MM.1S (cell line): ENCODE measurements at places on chromosomes 7 and 10.

DNA sequence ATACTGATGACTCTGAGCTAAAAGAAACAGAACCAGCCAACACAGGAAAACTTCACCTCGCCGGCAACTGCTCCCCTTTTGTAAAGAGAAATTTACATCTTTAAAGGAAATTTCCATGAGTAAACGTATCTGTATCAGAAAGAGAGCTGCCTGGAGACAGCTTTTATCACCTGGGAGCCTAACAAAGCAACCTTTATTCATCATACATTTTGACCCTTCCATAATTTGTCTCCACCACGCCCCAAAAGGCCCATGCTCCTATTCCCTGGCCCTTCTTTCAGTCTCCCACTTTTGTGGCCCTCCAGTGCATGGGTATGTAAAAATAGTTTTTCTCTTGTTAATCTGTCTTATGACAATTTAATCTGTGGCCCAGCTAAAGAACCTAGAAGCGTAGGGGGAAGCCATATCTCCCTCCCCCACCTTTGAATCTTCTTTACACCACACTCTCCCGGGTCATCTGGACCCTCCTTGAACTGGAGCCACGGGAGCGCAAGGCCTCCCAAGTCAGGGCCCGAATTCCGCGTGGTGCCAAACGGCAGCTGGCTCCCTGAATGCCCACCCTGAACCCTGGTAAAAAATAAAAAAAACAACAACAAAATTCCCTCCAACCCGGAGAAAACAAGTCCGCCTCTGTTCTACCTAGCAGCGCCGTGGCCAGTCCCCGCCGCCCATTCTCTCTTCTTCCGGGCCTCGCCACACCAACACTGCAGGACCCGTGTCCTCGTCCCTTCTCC is 15.4 kb upstream of the FKBP9 start:
- DNase-seq, result no peak
- H3K4me3 ChIP-seq, result peak overlapping the region; percentile 64
- H3K27me3 ChIP-seq, result no peaks in the 10 kb centered on the region
- H3K36me3 ChIP-seq, result no peaks in the 10 kb centered on the region

- H3K36me3 ChIP-seq, result no peaks in the 10 kb centered on the region
- no peaks in the 10 kb centered on the region for H3K4me1 ChIP-seq
- no peak overlapping the region for H3K4me3 ChIP-seq
- no peak overlapping the region for H3K27ac ChIP-seq
- DNase-seq, result no peak
Measured at GRCh38 chr10:78783753-78784152, 285.0 kb upstream of the ZMIZ1 start.

DNA sequence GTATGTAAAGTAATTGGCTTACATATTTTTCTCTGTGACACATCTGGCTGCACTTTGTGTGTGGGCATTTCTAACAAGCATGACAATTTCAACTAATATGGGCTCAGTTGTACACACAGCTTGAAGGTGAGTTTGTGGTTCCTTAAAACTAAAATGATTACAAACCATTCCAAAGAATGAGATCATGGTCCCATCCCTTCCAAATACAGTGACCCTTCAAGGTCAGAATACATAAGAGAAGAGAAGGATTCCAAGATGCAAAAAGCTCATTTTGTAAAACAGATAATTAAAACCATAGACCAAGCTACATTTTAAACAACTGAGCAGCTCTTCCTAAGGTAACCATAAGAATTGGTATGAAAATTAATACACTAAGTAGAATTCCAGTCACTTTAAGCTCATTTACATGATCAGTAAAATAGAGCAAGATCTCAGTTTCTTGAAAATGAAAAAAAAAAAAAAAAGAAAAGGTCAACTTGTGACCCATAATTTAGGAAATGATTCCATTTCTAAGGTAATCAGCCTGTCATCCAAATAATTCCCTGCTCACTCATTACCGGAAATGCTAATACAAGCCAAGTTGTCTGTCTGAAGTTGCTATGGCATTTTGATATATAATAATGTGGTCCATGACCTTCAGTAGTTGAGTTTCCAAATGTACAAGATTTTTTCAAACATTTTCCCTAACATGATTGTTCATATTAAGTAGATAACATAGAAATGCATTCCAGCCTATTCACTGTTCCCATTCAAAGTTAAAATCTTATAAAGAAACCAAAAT is 688.5 kb downstream of the PARD3 start:
- no peak overlapping the region for H3K4me3 ChIP-seq
- H3K27ac ChIP-seq, result no peak overlapping the region
- DNase-seq, result no peak
- no peaks in the 10 kb centered on the region for H3K27me3 ChIP-seq

GRCh38 chr10:48496831-48497779 is 107.8 kb downstream of the ARHGAP22 start:
- no peaks in the 10 kb centered on the region for H3K27me3 ChIP-seq
- H3K4me3 ChIP-seq, result no peak overlapping the region
- H3K4me1 ChIP-seq, result peaks cover 17% of the 10 kb centered on the region
- no peak overlapping the region for H3K27ac ChIP-seq

- no peaks in the 10 kb centered on the region for H3K36me3 ChIP-seq
- H3K27ac ChIP-seq, result no peak overlapping the region
Measured at GRCh38 chr7:32115831-32116230, 45.6 kb upstream of the PDE1C start.

DNA sequence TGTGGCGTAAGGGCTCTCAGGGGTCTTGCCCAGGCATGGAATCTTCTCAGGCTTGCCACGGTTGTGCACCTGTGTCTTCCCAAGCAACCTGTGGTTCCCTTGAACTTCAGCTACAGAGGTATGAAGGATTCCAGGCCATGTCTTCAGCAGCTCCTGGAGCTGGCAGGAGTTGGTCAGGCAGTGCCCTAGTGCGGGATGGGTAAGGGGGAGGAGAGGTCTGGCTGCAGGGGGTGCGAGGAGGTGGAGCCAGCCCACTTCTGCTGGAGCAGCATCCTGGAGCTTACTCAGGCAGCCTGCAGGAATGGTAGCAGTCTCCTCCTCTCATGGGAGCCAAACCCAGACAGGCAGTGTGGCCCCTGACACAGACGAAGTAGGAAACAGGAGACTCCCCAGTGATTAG is 3.8 kb upstream of the TRIL start:
- DNase-seq, result no peak
- H3K4me3 ChIP-seq, result no peak overlapping the region
- H3K36me3 ChIP-seq, result no peaks in the 10 kb centered on the region

DNA sequence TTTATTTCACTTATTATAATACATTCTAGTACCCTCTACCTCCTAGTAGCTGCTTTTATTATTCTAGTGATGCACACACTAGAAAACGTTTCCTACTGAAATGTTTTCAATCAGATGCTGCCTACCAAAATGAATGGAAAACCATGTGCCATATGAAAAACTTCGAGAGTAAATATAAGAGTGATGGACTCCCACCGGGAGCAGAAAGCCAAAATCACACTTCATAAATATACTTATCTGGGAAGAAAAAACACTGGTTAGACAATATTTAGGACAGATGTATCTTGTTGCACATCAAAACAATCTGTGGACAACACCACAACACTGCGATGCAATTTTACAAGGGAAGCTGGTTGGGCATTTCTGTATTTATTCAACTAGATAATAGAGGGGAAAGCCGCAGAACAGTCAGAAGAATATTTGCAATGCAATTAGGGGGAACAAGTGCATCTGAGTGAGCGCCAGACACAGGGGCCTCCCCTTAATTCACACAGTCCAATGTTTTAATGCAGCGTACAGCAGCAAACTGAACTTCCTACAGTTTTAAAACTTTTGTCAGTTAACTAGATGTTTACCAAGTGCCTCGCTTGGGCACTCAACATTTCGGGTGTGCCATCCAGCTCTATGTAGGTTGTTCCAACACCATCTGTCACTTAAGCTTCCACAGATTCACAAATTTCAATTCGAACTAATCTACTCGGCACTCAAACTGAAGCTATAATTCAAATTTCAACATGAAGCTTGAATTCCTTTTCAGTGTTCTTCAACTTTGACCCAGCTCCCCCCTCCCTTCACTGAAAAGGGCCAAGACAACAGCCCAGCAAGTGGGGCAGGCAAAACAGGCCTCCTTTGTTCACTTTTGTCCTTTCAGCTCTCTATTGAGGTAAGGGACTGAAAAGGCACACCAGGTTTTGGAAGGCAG is 7.4 kb downstream of the NRCAM start:
- H3K27ac ChIP-seq, result no peak overlapping the region
- H3K4me1 ChIP-seq, result no peaks in the 10 kb centered on the region
- DNase-seq, result no peak
- H3K4me3 ChIP-seq, result no peak overlapping the region
- H3K36me3 ChIP-seq, result no peaks in the 10 kb centered on the region

GRCh38 chr7:22812353-22812752 is 10.3 kb downstream of the TOMM7 start:
- H3K4me3 ChIP-seq, result no peak overlapping the region
- no peak overlapping the region for H3K27ac ChIP-seq
- no peak for DNase-seq
- peaks cover 38% of the 10 kb centered on the region for H3K4me1 ChIP-seq

DNA sequence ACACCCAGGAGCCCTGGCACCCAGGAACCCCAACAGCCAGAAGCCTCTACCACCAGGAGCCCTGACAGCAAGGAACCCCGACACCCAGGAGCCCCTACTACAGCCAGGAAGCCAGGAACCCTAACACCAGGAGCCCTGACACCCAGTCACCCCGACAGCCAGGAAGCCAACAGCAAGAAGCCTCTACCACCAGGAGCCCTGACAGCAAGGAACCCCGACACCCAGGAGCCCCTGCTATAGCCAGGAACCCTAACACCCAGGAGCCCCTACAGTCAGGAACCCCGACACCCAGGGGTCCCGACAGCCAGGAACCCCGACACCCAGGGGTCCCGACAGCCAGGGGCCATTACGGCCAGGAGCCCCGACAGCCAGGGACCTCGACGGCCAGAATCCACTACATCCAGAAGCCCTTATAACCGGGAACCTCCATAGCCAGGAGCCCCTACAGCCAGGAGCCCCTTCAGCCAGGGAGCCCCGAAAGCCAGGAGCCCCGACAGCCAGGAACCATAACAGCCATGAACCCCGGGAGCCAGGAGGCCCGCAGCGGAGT is 440 bp upstream of the GLRX3 start:
- H3K27ac ChIP-seq, result no peak overlapping the region
- H3K36me3 ChIP-seq, result no peaks in the 10 kb centered on the region
- no peaks in the 10 kb centered on the region for H3K27me3 ChIP-seq
- no peak for DNase-seq
- peak overlapping the region; percentile 87 for H3K4me3 ChIP-seq

DNA sequence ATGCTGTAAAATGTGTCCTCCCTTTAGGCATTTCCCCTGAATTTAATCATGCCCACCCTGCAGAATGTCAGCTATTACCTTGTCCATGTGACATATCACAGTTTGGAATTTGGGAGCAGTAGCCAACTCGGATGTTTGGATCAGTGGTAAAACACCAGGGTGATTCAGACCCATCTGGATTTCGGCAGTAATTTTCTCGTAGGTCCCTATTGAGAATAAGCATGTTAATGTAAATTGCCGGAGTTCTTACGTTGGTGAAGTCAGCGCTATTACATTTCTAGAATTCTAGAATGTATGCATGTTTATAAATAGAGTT is 44.1 kb downstream of the HGF start:
- no peaks in the 10 kb centered on the region for H3K27me3 ChIP-seq
- H3K4me3 ChIP-seq, result no peak overlapping the region
- no peak for DNase-seq
- H3K36me3 ChIP-seq, result no peaks in the 10 kb centered on the region

DNA sequence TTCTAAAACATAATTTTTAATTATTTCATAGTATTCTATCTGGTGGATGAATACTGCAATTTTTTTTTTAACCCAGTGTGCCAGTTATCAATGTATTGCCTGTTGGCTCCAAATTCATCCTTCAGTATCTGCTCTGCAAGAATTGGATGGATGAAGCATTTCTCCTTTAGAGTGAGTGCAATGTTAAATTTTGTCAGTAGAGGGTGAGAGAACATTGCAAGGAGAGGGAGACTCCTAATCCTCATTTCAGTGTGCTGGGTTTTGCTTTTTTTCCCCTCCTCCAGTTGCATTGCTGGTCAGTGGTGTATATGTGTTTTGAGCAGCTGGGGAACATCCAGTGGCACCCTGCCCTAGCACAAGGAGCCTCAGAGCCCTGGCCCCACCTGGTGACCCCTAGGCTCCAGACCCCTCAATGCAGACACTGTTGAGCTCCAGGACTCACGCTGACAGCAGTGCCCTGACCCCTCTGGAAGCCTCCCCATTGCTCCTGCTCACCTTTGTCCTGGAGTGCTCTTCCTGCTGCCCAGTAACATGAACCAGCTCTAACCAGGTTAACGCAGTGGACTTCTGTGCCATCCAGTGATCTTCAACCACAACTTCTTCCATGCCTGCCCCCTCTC is 199.4 kb downstream of the USP6NL start:
- H3K36me3 ChIP-seq, result no peaks in the 10 kb centered on the region
- H3K4me1 ChIP-seq, result no peaks in the 10 kb centered on the region
- no peak overlapping the region for H3K4me3 ChIP-seq
- no peak overlapping the region for H3K27ac ChIP-seq

- H3K36me3 ChIP-seq, result no peaks in the 10 kb centered on the region
- H3K27me3 ChIP-seq, result no peaks in the 10 kb centered on the region
- H3K4me1 ChIP-seq, result peaks cover 11% of the 10 kb centered on the region
- no peak overlapping the region for H3K27ac ChIP-seq
Measured at GRCh38 chr7:104922182-104923009, 91.6 kb upstream of the KMT2E start.

GRCh38 chr7:106679153-106679931 is 18.4 kb upstream of the CCDC71L start:
- no peaks in the 10 kb centered on the region for H3K36me3 ChIP-seq
- H3K27me3 ChIP-seq, result no peaks in the 10 kb centered on the region
- H3K4me3 ChIP-seq, result no peak overlapping the region
- H3K27ac ChIP-seq, result no peak overlapping the region
- H3K4me1 ChIP-seq, result no peaks in the 10 kb centered on the region
- no peak for DNase-seq

GRCh38 chr10:92124616-92125143 is 166.2 kb downstream of the CPEB3 start:
- no peak for DNase-seq
- H3K4me1 ChIP-seq, result no peaks in the 10 kb centered on the region
- no peak overlapping the region for H3K4me3 ChIP-seq
- no peaks in the 10 kb centered on the region for H3K27me3 ChIP-seq
- no peaks in the 10 kb centered on the region for H3K36me3 ChIP-seq
- no peak overlapping the region for H3K27ac ChIP-seq

GRCh38 chr7:101985057-101985902 is 167.9 kb downstream of the CUX1 start:
- peaks cover 28% of the 10 kb centered on the region for H3K4me1 ChIP-seq
- H3K36me3 ChIP-seq, result no peaks in the 10 kb centered on the region
- no peak overlapping the region for H3K27ac ChIP-seq
- H3K27me3 ChIP-seq, result no peaks in the 10 kb centered on the region

DNA sequence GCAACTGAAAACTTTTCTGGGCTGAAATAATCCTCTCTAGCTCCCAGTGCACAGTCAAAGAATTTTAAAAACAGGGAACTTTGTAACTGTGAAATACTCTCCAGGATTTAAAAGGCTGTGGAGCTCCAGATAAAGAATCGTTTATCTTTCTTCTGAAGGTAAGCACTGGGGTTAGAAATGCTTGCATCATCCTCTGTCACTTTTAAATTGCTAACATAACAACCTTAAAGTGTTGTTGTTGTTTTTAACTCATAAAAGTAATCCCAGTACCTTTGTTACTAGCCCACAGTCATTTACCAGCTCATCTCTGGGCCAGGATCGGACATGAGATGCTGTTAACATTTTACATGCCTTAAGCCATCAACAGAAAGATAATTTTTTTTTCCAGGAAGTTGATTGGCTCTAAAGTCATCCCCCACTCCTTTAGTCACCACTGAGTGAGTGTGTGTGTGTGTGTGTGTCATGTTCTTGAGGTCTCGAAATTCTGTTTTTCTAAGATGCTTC is at the start of gene SLC39A12:
TSS of gene SLC39A12 (plus strand) at position 51 of the 504 bp plus-strand sequence. CDS start 1,359 bp downstream, outside the sequence.
- no peak within 1 kb of the TSS for H3K27ac ChIP-seq
- H3K4me3 ChIP-seq, result no peak within 1 kb of the TSS
- H3K27me3 ChIP-seq, result no peaks in the 10 kb centered on the region
